Stimulated activated CD8-positive, alpha-beta memory T cell treated with anti-CD3 and anti-CD28 coated beads, Interleukin-4, amount 100 ng/mL, for 24 hours (primary cell): ENCODE measurements at places on chromosomes 1 and 21.

- no peak for DNase-seq
Measured at GRCh38 chr1:53557369-53557768, 98.2 kb downstream of the DMRTB1 start.

DNA sequence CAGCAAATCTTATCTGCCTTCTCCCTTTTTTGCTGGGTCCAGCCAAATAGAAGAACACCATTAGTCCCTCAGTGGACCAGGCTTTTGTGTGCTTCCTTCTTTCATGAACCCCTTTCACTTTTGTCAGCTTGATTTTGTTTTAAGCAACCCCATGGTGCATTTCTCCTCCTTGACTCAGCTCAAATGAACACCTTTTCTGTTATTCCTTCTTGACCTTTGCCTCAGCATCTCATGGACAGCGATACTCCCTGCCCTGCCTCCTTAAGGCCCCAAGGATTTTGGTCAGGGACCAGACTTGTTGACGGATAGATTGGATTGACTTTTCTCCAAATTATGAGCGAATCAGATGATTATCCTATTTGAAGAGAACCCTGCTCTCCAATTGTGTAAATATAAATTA, 356.6 kb upstream of the USP24 start:
- DNase-seq: no peak

DNA sequence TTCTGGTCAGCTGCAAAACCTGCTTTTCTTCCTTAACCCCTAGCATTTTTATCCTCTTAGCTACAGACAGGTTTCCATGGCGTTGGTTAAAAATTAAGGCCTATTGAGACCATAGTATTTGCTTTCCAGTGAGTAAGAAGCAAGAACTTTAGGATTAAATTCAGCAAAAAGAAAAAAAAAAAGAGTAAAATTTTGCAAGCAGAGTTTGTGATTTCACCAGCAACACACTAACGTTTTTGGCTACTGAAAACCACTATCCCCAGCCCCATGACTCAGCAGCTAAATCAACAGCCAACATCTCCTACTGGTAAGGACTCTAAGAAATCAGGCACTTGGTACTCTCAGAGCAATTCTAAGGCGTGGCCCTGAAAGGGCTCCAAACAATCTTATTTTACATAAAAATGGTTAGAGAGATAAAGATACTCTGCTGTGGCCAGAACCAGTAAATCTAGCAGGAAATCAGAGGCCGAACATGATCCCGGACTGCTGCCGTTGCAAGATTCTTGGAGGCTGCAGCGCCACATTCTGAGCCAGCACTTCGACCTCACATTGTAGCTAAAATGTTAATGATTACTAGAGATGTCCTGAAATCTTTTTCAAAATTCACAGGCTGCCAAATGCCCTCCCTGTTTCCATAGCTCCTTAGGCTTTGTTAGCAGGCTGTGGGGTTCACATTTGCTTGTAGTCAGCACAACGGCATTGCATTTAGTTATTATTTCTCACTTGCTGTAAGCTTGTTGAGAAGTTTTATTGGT, 1.6 kb upstream of the ENO1 start:
- no peak for DNase-seq

DNA sequence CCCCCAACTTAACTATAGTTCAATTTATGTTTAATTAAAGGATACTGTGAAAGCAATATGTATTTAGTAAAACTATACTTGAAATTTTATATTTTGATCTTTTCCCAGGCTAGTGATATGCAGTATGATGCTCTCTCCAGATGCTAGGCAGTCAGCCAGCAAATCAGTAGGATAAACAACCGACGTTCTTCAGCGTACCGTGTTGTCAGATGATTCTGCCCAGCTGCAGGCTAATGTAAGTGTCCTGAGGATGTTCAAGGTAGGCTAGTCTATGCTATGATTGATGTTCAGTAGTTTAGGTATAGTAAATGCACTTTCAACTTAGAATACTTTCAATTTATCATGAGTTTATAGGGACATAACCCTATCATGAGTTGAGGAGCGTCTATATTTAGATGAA, 762.6 kb downstream of the MRPL39 start:
- DNase-seq: no peak

DNA sequence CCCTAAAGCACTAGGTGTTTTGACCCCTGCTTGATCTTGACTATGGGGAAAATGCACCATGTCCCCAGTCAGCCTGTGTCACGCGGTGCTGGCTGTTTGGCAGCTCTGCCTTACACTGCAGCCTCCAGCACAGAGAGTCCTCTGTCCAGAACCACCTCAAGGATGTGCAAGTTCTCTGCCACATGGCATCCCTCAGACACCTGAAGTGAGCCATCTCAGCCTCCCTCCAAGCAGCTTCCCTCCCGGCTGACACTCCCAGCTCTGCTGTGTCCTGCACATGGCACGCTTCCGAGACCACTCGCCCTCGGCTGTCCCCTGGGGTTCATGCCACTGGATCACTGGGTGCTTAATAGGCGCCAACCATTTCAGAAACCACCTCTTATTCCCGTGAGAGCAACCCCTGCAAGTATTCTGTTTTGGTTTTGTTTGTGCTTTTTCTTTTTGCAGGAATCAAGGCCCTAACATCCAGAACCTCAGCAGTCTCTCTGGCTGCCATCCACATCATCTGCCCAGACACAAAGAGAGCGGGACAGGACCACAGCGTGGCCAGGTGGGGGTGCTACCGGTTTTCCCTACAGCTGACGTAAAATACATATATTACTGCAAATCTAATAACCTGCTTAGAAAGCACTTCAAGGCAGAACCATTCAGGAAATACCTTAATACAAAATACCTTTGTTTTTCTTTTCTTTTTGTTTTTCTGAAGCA, 45.7 kb downstream of the CAPZB start:
- no peak for DNase-seq

- no peak for DNase-seq
Measured at GRCh38 chr1:115242543-115242942, 95.5 kb downstream of the NGF start.

- DNase-seq: no peak
Measured at GRCh38 chr21:18089786-18090185, 154.8 kb upstream of the CHODL start.
